ENCODE measurements at places on chromosomes 3 and 15.

DNA sequence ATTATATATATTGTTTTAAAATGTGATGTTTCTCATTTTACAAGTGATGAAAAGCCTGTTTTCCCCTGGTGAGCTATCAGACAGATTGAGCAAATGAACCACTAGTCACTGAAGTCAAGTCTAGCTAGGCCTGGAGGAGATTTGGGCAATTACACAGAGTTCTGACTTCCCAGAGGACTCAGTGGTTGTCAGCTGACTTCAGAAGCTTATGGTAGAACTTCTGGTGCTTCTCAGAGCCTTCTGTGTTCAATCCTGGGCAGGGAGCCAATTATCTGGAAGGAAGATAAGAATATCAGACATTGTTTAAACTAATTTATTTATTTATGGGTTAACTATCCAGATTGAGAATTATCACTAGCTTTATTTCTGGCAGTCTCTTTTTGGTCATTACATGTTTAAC, 37.7 kb upstream of the NAALADL2 start:
- DNase-seq, result no peak

DNA sequence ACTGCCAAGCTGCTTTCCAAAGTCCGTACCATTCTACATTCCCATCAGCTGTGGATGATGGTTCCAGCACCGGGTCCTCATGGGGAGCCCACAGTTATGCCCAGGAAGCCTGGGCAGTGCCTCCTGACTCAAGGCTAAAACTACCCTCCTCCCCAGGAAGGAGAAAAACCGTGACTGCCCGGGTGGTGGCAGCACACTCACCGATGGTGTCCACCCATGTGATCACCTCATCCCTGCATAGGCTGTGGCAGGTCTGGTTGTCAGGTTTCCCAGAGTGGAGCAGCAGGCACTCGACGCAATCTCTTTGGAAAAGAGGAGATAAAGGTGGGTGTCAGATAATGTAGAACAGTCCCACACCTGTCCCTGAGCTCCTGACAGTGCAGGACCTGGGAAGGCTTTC, 38.6 kb downstream of the UMPS start:
- no peak for DNase-seq

- DNase-seq, result no peak
These were observed 641.7 kb downstream of the NR2F2 start for GRCh38 chr15:96972201-96972600.

GRCh38 chr3:27290760-27291159, 78.4 kb downstream of the NEK10 start:
- DNase-seq, result no peak

DNA sequence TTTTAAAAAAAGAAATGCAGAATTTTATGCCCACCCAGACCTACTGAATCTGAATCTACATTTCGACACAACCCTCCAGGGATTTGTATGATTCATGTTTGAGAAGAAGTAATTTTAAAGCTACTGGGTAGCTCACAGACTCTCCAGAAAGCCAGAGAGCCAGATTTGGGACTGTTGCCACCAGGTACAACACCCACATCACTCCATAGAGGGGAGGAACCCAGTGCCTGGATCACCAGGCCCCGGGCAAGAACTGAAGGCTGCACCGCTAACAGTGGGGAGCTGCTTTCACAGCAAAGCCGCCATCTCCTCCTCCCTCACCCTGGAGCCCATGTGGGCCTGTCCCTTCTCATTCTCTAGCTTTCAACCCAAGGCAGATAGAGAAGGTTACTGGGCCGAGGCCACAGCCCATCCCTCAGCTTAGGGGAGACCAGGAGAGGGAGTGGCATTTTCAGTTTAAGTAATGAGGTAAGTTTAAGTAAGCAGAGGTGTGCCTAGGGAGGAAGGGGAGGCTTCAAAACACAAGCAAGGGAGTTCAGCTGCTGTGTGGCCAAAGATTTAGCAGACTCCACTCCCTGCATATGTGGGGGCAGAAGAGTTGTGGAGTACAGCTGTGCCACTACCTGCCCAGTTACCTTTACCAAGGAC, 109.8 kb downstream of the IL12A start:
- DNase-seq, result no peak

DNA sequence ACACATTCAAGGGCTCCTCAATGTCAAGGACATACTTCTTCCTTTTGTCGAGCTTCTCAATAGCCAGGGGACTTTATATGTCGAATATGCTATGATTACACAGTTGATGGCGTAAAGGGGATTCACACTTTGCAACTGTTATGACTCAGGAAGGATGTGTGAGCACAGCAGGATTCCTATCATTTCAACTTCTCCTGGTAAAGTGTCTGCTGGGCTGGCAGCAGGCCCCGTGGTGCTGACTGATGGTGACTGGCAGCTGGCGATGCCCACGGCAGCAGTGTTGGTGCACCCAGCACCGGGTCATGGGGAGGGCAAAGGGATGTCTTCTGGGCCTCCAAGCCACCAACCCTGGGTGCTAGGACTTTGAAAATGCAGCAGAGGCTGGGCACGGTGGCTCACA, 44.8 kb upstream of the GNB5 start:
- no peak for DNase-seq

DNA sequence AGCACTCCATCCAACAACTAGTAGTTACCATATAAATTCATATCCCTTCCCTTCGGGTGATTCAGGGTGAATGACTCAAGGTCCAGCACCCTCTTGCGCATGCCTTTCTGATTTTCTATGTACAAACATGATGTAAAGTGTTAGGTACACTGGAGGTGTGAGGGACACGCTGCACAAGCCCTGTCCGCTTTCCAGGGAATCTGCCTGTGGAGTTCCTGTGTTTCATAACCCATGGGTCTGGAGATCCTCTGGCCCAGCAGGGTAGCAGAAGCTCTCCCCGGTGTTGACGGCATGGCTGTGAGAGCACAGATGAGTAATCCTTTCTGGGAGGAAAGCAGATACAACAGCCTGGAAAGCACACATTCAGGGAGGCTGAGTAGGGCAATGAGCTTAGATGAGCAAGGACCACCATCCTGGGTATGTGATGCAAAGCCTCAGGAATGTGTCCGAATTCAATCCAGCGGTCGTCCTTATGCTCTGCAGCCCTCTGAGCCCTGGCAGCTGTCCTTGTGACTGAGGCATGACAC, 142.9 kb upstream of the TP63 start:
- no peak for DNase-seq

DNA sequence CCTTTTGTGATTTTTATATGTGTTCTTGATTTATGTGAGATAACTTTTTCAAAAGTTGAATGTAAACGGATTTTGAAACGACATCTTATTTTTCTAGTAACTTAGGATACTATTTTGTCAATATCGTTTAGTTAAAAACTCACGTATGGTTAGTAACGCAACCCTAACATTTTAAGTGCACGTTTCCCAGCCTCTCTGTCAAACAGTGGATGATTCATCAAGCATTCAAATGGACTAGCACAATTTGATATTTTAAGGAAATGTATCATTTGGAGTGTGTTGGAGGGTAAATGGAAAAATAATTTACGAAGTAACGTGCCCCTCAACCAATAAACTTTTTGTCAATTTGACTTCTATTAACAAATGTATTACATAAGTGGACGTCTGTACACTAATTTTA, 23.3 kb downstream of the RTP3 start:
- DNase-seq, result no peak

- no peak for DNase-seq
These were observed 28.3 kb downstream of the MKRN2 start for GRCh38 chr3:12585181-12585580.

- DNase-seq, result no peak
These were observed 58.5 kb upstream of the CTSH start for GRCh38 chr15:79003301-79003700.

DNA sequence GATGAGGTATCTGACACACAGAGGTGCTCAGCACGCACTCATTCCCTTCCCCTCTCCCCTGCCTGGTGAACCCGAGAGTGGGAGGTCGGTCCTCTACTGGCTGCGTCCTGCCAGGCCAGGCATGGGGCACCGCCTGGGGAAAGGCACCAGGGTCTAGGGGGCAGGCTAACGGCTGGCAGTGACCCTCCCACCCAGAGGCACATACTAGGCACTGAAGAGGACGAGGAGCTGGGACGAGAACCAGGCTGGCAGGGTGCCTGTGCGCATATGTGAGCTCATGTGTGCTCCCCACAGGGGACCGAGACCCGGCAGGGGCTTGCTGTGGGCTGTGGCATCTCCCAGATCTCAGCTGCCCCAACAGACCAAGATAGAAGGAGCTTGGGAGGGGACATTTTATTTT, 86.7 kb downstream of the IQSEC1 start:
- no peak for DNase-seq

DNA sequence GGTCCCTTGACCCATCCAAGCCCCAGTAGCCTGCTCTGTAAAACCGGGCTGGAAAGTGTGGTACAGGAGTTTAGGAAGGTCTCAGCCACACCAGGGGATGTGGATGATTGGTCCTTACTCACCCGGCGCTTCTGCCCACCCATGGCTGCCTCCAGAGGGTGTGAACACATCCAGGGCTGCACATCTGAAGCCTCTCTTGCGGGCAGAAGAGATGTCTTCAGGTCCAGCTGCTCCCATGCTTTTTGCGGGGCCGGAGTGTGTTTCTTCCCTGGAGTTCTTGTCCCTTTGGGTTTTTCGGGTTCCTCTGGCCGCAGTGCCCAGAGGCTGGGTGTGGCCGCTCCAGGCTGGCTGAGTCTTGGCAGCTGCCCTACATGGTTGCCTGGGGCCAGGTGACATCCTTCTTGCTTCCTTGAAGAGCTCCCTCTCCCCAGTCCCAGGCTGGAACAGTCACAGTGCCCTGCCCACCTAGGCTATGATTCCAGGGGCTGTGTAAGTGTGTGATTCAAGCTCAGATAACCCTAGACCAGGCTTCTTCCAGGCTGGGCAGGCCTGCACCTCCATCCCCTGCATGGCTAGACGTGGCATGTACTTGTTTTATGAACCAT, 33.9 kb downstream of the HDAC11 start:
- no peak for DNase-seq

- DNase-seq, result no peak
These were observed 1066.3 kb downstream of the ROBO1 start for GRCh38 chr3:78701537-78701936.

GRCh38 chr3:122890077-122890719, 95.3 kb downstream of the SLC49A4 start:
- peak; percentile 85 for DNase-seq

- no peak for DNase-seq
These were observed 2.8 kb upstream of the VILL start for GRCh38 chr3:37987751-37988179.

GRCh38 chr3:171807806-171808205, 2.5 kb downstream of the PLD1 start:
- no peak for DNase-seq

DNA sequence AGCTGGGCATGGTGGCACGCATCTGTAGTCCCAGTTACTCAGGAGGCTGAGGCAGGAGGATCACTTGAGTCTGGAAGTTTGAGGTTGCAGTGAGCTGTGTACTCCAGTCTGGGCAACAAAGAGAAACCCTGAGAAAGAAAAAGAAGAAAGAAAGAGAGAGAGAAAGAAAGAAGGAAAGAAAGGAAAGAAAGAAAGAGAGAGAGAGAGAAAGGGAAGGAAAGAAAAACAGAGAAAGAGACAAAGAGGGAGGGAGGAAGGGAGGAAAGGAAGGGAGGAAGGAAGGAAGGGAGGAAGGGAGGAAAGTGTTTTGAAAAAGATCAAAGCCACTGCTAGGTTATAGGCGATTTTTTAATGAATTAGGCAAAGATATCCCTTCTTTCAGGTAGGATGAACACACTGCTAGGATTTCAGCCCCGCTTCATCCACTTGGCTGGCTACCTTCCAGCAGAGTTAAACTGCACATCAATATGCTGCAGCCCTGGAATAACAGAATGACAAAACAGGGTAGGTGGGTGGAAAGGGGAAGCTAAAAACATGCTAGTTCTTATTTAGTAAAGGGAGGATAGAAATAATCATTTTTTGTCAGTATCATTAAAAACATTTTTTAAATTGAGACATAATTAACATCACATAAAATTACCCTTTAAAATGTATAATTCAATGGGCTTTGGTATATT, 12.8 kb upstream of the PPARG start:
- no peak for DNase-seq

- peak; percentile 22 for DNase-seq
These were observed 32.5 kb downstream of the CHAC1 start for GRCh38 chr15:40985541-40986330.

- DNase-seq, result no peak
These were observed 385.0 kb upstream of the C2CD4B start for GRCh38 chr15:62550106-62550505.

DNA sequence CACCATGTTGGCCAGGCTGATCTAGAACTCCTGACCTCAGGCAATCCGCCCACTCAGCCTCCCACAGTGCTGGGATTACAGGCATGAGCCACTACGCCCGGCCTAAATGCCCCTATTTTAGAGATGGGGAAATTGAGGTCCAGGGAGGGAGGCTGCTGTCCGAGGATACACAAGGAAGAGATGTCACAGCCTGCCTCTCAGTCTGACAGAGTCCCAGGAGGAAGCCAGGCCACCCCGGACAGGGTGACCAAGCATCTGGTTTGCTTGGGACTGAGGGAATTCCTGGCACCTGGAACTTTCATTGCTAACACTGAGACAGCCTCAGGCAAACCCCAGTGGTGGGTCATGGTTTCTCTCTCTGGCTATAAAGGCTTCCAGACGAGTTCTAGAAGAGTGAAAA, 30.6 kb upstream of the ADAMTS7 start:
- DNase-seq, result no peak

- no peak for DNase-seq
These were observed 83.5 kb upstream of the LIPC start for GRCh38 chr15:58348095-58348812.

DNA sequence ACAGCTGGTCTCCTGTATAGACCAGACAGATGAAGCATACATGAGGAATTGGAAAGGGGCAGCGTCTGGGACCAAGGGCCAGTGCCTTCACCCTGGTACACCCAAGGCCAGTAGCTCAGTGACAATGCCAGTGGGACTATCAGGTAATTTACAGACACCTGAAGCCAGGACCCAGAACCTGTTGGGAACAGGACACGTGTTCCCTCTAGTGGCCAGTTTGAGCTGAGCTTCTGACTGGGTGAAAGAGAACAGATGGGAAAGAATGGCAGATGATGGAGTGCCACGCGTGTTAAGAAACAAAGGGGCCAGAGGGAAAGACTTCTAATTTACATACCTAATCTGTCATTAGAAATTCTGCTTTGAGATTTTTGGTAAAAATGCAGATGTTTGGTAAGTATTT, 5.1 kb upstream of the SLC25A38 start:
- DNase-seq, result no peak

GRCh38 chr3:112745567-112746248, 101.0 kb downstream of the CD200R1L start:
- DNase-seq, result no peak

DNA sequence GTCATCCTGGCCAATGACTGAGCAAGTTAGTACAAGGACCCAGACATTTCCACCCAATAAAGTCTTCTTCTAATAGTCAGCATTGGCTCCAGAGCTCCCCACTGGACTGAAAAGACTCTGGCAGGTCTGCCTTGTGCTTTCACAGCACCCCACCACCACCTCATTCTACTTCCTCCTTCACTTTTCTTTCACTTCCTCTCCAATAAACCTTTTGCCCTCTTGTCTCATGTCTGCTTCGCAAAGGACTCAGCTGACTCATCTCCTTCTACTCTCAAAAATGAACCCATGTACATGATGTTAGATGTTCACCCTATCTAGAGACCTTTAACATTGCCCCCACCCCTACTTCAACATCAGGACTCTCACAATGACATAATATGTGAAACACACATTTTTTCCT, 181.0 kb upstream of the PPP2R3A start:
- no peak for DNase-seq
